ENCODE measurements at places on chromosomes 1 and 21. TPM values are rescaled to one million over a fixed set of nuclear protein-coding genes. Genes with fewer than 3 reads are reported as not detected.

GRCh38 chr1:121458291-121459048 lies 273.7 kb downstream of the SRGAP2C start:
- DNase-seq = no peak

DNA sequence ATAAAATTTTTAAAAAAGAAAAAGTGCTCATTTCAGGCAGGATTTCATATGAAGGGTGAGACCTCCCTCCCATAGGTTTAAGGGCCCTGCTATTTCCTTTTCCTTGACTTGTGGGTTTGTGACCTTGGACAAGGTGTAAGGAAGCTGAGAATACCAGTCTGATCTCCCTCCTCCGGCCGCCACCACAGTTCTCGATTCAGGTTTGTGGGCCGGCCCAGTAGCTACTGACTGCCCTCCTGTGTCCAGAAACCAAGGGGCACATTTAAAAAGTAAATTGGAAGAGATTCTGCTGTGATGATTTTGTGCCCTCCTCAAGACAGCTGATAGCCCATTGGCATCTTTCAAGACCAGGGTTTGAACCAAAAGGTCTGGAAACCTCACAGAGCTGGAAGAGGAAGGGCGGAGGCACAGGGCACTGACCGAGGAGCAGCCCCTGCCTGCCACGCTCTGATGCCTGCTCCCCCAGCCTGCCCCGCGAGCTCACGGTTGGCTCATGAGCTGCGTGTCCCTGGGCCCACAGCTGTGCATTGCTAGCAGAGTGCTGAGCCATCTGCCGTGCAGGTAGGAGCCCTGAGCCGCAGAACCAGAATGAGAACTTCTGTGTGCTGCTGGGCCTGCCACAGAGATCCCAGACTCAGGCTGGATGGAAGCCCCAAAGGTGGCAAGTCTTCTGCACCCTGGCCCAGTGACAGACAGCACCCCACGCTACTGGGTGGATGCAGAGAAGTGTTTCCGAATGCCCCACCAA lies 348.7 kb downstream of the NPHP4 start:
- no peak for DNase-seq

GRCh38 chr1:160309185-160309557 lies 24.2 kb upstream of the PEX19 start:
- no peak for DNase-seq

UQCRHL gene
- total RNA-seq = 0.85 TPM
